ENCODE measurements at places on chromosomes 7 and 10.
A peak's percentile ranks its signal among the peaks of the same experiment; 100 is the strongest.

DNA sequence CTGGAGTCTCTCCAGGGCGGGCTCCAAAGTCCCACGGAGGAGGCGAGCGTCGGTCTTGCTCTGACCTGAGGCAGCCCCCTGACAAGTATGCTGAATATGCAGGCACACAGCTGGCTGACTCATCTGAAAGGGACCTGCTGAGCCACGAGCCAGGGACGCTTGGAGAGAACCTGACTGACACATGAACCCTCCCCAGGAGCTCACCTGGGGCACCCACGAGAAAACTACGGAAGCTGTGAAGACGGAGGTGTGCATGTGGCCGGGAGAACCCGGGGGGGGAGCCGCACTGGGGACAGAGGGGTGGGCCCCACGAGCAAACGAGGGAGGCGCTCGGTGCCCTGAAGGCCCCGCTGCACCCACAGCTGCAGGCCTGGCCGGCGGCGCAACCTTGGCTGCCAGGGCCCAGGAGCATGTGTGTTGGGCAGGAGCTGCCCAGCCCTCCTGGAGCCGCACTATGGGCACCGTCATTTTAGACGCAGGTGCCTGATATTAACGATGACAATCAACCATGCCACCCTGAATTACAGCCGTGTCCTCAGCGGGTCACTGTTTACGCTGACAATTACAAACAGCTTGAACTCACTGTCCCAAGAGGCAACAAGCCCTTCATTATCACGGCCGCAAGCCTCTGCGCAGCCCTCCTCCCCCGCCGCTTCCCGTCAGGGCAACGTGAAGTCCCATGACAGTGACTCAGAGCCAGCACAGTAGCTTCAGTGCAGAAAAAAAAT lies 64.7 kb downstream of the DIP2C start:
- DNase-seq: peak; percentile 68

DNA sequence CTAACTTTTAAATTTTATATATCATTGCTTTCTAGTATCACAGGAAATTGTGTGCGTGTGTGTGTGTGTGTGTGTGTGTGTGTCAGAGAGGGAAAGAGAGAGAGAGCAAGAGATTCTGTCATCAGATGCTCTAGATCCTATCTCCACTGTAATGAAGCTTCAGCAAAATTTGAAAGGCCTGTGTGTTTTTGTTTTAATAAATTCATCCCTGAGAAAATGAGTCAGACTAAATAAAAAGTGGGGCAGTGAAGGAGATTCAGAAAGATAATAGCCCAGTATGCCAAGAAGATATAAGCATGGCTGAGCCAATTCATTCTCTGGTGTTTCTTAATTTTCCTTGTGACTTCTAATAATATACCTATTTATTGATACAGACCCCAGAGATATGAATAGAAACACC lies 184.2 kb upstream of the TMEM196 start:
- DNase-seq: no peak

DNA sequence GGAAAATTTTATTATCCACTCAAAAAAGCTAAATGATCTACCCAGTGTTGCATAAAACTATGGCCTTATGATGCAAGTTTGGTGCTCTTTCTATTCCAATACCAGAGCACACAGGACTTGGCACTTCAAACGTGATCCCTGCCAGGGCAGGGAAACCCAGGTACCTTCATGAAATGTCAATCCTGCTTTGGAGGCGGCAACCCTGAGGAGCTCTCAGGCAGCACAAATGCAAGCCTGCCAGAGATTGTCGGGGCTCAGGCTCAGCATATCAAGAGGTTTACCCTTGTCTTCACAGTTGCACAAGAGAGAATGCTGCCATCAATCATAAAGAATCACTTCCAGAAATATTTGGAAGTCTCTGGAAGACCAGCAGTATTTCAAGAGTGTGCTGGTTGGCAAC lies 151.5 kb downstream of the GLI3 start:
- DNase-seq: no peak

DNA sequence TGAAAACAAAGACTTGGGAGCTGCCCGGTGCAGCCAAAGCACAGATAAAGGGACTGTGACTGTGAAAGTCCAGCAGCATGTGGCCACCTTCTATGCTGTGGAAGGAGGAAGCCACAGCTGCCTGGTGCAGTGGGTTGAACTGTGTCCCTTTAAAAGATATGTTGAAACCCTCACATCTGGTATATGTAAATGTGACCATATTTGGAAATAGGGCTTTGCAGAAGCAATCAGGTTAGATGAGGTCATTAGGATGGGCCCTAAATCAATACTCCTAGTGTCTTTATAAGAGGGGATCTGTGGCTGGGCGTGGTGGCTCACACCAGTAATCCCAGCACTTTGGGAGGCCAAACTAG lies 136.9 kb downstream of the GLI3 start:
- no peak for DNase-seq

DNA sequence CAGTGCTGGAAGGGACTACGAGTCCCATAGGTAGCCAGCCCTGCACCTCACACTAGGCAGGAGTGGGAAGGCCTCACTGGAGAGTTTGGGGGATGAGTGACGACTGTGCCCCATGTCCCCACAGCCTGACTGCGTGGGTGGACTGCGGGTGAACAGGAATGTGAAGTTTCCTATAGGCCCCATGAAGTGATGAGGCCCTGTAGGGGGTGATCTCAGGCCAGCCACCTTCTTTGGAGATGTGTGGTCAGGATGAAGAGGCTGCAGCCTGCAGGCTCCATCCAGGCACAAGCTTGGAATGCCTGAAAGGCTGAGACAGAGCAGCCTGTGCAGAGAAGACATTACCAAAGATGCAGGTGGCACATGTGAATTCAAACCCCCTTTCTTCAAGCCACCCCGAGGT lies 94.9 kb downstream of the CPXM2 start:
- no peak for DNase-seq

GRCh38 chr10:104641937-104642657 lies 1.0 kb downstream of the SORCS3 start:
- no peak for DNase-seq

- peak; percentile 58 for DNase-seq
Observed at GRCh38 chr10:115093286-115093775, at the start of gene ATRNL1. ATRNL1 (plus strand) TSS chr10:115093365; CDS start chr10:115093751, 386 bp downstream.

DNA sequence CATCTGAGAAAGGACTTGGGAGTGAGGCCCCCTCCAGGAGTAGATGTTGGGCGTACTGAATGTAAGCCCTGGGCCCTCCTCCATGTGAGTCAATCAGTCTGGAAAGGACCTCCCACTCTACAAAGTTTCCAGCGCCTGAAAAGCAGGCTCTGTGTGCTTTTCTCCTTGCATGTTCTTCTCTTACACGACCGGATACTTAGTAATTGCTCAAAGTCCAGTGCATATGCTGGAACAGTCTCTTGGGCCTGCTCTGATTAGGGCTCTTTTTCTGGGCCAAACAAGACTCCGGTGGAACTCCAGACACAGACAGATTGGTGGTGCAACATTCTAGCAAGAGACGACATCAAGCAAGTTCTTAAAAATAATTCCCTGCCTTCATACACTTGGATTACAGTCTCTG lies 38.3 kb upstream of the RAPGEF5 start:
- DNase-seq: no peak

DNA sequence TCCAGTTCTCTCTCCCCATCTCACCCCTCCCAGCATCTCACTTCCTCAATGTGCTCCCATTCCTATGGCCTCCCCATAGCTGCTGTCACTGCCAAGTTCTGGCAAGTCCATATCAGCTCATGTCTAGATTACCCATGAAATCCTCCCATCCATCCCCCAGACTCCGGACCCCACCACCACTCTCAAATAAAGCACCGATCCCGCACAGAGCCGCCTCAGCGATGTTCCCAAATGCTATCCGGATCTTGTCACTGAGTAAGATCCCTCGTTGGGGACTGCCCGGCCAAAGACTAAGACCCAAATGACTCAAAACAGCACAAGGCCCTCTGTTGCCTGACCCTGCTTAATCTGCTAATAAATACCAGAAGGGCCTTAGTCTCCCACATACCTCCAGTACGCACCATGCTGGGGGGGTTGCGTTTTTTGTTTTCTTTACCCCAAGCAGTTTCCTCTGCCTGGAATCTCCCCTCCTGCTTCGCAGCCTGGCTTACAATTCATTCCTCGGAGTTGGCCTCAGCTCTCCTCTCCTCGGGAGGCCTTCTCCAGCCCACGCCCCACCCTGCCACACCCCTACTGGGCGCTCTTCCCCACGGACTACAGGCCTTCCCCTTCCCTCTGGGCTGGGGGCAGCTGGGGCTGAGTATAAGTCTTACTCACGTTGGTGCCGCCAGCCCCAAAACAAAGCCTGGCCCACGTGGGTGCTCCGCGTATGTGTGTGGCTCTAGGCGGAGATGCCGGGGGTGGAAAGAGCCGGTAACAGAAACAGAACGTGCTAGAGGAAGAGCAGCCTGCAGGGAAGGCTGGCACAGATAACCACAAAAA lies 1.8 kb upstream of the DUSP5 start:
- no peak for DNase-seq

GRCh38 chr7:109545686-109546085 lies 976.0 kb downstream of the DNAJB9 start:
- no peak for DNase-seq

DNA sequence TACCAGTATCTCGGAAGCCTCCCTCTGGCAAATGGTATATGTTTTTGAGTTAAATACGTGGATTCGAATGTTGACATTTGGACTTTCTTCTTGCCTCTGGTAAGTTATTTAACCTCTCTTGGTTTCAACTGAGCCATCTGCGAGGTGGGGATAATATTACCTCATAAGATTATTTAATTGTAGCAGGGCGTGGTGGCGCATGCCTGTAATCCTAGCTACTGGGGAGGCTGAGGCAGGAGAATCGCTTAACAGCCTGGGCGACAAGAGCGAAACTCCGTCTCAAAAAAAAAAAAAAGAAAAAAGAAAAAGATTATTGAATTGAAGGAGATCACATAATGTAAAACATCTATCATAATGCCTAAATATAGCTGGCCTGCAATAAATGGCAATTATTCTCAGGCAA lies 396 bp upstream of the TAF5 start:
- no peak for DNase-seq

DNA sequence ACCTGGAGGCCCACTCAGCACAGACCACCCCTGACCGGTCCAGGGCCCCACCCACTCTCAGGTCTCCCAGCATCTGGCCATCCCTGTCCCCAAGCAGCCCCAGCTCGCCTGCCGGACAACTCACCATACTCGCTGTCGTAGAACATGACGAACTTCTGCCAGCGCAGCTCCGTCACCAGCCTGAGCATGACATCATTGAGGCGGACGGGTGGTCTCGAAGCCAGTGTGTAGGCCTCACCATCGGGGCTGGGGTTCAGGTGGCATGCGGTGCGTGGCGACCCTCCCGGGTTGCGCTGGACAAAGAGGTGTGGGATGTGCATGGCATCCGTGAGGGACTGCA lies 160.4 kb downstream of the GRID1 start:
- no peak for DNase-seq

GRCh38 chr7:131934452-131934851 lies 378.0 kb upstream of the PODXL start:
- DNase-seq: no peak

GRCh38 chr10:77643795-77644468 lies 6.3 kb upstream of the KCNMA1 start:
- DNase-seq: no peak

DNA sequence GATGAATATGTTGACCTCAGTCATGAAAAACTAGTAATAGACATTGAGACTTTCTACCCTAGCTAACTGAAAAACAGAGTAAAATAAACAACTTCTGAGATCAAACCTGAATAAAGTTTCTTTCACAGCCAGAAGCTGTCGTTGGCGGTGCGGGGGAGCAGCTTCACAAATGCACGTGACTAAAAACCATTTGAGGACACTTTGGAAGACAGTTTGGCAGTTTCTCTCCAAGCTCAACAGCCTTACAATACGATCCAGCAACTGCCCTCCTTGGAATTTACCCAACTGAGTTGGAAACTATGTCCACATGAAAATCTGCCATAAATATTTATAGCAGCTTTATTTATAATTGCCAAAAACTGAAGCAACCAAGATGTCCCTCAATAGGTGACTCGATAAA lies 63.1 kb downstream of the CYTH3 start:
- DNase-seq: no peak

DNA sequence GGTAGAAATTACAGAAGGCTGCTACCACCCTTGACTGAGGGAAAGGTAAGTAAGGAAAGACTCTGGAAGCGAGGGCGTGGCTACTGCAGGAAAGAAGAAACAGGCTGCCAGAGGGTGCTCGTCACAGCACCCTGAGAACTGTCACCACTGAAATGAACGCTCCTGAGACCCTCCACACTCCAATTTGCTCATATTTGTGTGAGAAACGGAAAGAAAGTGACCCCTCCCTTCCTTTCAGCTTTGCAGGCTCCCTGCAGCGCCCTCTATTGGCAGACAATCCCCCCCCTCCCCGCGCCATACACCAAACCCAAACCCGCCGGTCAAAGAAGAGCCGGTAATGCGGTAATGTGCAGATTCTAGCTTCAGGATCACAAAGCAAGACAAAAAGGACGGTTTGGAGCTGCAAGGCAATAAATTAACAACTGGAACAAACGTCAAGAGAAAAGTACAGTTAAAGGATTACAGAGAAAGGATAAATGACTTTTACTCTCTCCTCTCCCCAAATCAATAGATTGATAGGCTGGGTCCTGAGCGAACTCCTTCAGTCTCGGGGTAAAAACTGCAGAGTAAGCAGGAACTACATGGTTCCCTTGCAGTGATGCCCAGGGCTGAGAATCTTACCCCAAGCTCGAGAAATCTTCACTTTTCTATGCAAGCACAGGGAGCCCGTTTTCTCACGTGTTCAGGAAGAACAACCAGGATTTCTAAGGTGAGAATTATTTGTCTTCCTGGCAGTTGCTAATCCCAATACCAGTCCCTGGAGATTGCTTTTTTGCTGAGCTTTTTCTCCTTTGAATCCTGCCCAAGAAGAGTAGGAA lies 47.6 kb downstream of the STEAP1B start:
- no peak for DNase-seq

DNA sequence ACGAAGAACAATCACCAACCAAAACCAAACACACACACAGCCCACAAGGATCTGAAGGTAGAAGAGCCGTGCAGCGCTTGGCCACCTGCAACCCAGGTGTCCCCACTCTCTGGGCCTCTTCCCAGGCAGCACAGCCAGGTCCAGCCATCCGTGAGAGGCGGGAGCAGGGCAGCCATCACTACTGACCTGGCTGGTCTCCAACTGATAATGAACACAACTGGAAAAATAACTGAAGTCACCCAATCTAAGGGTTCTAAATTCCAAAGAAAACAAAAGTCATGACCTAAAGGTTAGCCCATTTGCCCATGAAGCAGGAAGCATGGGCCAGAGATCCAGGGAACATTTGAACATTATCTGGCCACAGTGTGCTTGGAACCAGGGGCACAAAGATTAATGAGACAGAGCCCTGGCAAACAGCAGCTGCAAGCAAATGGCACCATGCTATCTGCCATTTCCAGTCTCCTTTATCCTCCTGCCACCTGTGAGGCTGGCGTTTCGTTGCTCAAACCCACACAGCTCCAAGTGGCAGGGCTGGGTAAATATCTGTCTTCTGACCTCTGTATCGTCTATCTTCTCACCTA lies 207.9 kb downstream of the TNS3 start:
- no peak for DNase-seq

Measured in NCI-H1436 (cell line).